Stimulated activated CD8-positive, alpha-beta memory T cell treated with anti-CD3 and anti-CD28 coated beads, Interleukin-15, amount 100 ng/mL, for 48 hours (primary cell): ENCODE measurements at places on chromosomes 11 and 22.

GRCh38 chr11:3840004-3840869, 522 bp downstream of the RHOG start:
- no peak for DNase-seq

GRCh38 chr22:26114826-26115225, 54.4 kb upstream of the SEZ6L start:
- DNase-seq, result no peak

DNA sequence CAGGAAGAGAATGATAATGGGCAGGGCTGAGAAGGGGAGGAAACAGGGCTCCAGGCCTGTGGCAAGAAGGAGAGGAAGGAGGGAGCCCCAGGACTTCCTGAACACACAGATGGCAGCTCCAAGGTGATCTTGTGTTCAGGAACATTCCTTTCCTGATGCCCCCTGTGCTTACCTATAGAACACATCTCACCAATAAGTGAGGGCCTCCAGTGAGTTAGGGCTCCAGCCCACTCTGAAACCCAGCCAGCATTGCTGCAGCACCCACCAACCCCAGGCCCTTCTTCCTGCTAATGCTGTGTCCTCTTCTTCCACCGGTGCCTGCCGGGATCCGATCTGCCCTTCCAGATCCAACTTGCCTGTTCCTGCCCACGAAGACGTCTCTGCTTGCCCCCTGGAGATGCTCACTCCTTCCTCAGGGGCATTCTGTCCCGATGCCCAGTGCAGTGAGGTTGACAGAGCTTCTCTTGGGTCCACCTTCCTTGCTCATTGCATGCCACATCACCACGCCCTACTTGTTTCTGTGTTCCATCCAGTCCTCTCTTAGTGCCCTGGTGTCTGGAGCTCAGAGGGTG, 17.4 kb downstream of the ANKK1 start:
- no peak for DNase-seq

GRCh38 chr11:96257972-96258934, 84.7 kb downstream of the MAML2 start:
- no peak for DNase-seq

GRCh38 chr11:32374261-32374711, 61.1 kb downstream of the WT1 start:
- peak; percentile 25 for DNase-seq

- no peak for DNase-seq
Measured at GRCh38 chr22:44584256-44584902, 86.3 kb upstream of the RTL6 start.

DNA sequence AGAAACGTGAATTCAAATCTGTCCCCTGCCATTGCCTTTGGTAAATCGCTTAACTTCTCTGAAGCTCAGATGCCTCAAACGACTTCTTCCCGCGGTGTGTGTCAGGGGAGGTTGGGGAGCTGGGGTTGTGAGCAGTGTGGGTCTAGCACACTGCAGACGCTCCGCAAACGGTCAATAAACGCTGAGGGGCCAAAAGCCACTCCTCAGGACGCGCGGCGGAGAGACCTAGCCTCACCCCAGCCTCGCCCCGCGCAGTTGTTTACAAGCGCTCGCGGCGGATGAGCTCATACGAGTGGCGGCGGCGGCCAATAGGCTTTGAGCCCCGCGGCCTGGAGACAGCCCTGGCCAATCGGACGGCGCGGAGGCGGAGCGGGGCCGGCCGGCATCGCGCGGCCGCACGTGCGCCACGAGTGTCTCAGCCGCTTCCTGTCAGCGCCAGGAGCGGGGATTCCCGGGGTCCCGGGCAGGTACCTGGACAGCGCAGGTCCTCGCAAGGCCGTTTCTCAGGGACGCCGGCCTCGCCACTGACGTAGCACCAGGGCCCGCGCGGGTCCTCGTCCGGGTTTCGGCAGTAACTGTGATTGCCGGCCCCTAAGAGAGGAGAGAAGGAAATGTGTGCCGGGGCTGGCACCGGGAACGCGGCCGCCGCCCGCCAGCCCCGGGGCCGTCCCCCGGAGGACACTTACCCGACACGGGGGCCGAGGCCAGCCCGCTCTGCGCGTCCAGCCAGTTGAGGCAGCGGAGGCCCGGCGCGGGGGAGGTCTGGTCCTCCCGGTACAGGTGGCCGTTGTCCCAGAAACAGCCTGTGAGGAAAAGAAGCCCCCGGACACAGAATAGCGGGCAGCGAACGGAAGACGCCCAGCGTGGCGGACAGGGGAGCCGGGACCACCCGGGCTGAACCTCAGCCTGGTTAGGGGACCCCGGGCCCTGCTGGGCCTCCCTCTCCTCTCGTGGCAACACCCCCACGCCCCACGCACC, 1.5 kb downstream of the PIK3IP1 start:
- DNase-seq, result peak; percentile 95

DNA sequence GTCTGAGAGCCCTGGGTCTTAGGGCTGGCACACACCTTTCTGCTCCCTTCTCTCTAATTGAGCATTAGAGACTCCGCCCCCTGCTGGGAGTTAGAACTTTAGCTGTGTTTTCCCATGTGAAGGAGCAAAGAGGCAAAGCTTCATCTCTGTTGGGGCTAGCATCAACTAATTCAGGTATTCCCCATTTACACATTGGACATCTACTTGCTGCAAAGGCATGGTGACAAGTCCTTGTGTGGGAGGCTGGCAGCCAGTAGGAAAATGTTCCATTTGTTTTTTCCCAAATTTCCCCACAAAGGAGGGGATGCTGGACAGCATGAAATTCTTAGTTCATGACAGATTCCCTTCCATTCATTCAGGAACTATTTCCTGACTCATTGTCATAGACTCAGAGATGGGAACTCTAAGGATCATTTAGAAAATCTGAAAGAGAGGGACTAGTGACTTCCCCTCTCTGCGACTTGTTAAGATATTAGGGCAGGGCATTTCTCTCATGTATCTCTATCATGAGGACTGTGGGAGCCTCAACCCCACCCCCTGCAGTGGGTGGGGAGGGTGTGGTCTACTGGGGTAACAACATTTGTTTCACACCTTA, 3.6 kb downstream of the CD44 start:
- no peak for DNase-seq

GRCh38 chr22:19891317-19892256, 36.9 kb upstream of the GNB1L start:
- DNase-seq, result peak; percentile 67

DNA sequence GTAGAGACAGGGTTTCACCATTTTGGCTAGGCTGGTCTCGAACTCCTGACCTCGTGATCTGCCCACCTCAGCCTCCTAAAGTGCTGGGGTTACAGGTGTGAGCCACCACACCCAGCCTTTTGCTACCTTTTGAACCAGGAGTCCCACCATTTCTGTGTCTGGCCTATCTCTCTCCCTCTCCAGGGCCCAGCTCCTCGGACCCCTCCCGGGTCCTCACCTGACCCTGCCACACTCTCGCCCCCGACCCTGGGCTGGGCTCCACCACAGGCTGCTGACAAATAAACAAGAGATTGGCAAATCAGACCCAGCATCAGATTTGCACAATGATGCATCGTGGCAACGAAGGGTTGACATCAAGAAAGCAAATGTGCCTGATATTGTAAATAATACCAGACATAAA, 8.8 kb downstream of the KRTAP5-5 start:
- no peak for DNase-seq

GRCh38 chr22:25818541-25818940, 76.6 kb downstream of the MYO18B start:
- no peak for DNase-seq

GRCh38 chr11:84289381-84289906, 1003.3 kb upstream of the CCDC90B start:
- no peak for DNase-seq

- no peak for DNase-seq
Measured at GRCh38 chr11:77003963-77004362, 30.2 kb upstream of the B3GNT6 start.

- peak; percentile 49 for DNase-seq
Measured at GRCh38 chr11:76380159-76380976, 564 bp downstream of the THAP12 start.

DNA sequence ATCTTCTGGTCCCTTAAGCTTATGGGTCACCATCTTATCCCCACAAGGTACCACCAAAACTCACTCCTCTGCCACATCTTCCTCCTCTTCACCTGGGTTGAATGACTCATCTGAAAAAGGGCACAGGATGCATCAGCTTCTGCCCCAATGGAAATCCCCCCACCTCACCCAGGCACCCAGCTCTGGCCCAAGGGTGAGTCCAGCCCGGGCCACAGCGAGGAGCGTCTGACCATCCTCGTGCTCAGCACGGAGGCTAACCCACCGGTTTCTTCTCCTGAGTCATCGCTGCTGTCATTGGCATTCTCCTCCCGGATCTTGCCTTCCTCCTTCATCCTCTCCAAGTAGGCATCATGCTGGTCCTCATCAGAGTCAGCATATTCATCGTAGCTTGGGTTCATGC, 5.3 kb upstream of the TNKS1BP1 start:
- DNase-seq, result no peak

DNA sequence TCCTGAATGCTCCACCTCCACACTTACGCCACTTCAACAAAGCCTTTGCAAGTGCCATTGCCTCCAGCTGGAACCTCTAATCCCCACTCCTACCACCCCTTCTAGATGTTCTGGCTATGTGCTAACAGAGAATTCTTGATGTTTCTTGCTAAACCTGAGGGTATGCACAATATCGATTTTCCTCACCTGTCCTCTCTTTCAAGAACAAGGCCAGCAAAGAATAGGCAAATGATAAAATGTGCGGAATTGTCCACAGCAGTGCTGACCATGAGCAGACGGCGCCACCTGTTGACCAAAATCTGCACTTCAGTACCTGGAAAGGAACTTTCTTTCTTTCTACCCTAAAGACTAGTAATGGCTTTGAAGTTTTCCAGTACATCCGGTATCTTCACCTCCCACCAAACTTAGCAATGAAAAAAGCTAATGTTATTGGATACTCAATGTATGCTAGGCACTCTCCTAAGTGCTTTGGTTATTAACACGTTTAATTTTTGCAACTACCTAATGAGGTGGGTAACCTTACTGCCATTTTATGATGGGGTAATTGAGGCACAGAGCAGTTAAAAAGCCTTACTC, 3.4 kb downstream of the TIMM10 start:
- peak; percentile 36 for DNase-seq

- DNase-seq, result no peak
Measured at GRCh38 chr11:64881476-64881875, 3.1 kb upstream of the EHD1 start.

DNA sequence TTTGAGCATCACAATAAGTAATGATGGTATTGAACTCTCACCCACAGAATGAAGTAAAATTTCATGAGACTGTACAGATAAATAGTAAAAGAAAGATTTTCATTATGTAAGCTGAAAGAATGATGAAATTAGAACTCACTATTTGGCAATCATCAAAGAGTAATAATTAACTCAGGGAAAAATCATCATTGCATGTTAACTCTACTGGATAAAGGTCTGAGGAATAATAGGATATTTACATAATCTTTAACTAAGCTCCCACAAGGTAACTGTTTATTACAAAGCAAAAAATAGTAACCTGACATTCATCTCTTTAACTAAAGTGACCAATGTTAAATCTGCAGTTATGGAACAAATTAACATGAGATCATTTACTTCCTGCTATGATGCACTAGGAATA, 739.9 kb downstream of the FAM181B start:
- no peak for DNase-seq

DNA sequence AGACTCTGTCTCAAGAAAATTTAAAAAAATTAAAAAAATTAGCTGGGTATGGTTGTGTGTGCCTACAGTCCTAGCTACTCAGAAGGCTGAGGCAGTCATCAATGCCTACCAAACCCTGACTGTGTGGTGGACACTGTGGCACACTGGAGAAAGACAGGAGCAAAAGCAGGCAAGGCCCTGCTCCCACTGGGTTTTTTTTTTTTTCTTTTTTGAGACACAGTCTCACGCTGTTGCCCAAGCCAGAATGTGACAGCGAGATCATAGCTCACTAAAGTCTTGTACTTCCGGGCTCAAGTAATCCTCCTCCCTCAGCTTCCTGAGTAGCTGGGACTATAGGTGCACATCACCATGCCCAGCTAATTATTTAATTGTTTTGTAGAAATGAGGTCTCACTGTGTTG, 4.6 kb downstream of the NEFH start:
- DNase-seq, result no peak

DNA sequence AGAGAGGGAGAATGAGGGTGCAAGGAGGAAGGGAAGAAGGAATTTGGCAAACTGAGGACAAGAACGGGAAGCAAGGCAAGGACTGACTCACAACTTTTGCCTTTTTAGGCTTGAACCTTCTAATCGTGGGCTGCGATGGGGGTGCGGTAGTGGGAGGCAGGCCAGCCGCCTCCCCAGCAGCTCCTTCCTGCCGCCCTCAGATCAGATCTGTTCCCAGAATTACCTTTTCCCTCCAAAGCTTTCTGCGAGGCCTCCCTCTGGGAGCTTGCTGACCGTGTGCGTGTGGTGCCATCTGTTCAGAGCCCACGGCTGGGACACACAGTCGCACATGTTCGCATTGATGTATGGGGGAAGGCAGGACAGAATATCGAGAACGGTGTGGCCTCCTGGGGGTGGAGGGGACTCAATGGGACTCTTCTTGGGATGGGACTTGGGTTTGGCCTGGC, 86.9 kb upstream of the PARVA start:
- no peak for DNase-seq

- DNase-seq, result no peak
Measured at GRCh38 chr11:116644201-116644940, 128.4 kb downstream of the BUD13 start.

DNA sequence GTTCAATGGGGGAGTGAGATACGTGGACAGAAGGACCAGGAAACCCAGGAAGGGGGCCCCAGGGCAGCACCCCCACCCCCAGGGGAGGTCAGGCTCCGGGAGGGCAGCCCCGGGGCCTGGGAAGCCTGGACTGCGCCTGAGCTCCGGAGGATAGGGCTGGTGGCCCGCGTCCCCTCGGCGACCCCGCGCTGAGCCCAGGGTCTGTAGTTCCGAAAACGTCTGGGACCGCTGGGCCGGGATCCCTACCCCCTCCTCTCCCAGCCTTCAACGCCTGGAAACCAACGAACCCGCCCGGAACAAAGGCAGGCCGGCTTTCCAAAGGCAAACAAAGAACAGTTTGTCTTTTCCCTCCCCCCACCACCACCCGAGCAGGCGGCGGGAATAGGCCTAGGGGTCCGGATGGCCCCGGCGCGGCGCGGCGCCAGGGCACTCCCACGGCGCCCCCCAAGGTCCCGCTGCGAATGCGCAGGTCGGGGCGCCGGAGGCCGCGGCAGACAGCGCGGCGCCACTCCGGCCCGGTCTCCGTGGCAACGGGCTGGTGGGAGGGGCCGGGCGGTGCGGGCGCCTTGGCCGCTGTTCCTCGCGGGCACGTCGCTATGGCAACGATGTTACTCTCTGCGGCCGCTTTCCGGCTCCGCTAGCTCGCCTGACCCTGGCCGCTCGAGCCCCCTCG, 58.5 kb downstream of the IGLL1 start:
- peak; percentile 72 for DNase-seq

GRCh38 chr11:132238331-132238866, 868.0 kb downstream of the NTM start:
- DNase-seq, result no peak

GRCh38 chr22:25130462-25130861, 69.2 kb upstream of the CRYBB3 start:
- no peak for DNase-seq

DNA sequence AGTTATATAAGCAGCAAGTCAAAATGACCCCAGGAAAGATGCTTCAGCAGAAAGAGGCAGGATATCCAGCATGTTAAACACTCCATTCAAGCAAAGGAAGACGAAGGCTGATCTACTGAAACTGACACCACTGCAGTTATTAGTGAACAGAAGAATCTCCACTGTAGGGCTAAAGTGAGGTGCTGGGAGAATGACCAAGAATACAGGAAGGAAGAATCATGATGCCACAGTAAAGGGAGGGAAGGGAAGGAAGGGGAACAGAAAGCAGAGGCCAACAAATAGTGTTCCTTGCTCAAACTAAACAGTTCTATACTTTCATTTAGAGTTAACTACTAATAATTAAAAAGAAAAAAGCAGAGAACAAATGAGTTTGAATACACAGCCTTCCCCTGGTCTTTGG, 92.5 kb downstream of the SIK3 start:
- no peak for DNase-seq
